CMK (cell line): ENCODE measurements at places on chromosomes 3 and 15.

DNA sequence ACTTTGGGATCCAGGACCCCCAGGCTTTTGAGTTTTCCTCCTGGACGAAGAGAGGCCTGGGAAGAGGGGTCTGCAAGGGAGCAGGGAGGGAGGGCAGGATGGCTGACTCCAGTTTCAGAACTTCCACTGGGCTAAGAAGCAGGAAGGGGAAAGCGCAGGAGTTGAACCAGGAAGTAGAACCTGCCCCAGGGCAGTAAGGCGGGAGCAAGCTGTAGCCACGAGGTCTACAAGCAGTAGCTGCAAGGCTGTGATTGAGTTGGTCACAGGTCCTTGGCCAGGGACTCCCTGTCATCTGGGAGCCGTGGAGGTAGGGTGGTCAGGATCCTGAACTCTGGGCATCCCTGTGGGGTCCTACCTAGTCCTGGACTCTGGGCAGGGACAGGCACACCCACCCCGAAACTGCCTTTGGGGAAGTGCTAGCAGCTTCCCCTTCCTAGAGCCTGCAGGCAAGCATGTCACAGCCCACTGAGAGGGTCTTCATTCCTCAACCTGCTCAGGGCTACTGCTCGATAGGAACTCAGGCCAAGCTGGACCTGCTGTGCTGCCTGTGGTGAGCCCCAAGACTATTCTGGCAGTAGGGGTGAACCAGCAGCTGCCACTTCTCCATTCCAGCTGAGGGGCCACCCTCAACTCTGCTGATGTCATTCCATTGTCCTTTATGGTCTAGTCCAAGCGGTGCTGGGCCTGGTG is 5.8 kb upstream of the GNAI2 start:
- no peak for DNase-seq

DNA sequence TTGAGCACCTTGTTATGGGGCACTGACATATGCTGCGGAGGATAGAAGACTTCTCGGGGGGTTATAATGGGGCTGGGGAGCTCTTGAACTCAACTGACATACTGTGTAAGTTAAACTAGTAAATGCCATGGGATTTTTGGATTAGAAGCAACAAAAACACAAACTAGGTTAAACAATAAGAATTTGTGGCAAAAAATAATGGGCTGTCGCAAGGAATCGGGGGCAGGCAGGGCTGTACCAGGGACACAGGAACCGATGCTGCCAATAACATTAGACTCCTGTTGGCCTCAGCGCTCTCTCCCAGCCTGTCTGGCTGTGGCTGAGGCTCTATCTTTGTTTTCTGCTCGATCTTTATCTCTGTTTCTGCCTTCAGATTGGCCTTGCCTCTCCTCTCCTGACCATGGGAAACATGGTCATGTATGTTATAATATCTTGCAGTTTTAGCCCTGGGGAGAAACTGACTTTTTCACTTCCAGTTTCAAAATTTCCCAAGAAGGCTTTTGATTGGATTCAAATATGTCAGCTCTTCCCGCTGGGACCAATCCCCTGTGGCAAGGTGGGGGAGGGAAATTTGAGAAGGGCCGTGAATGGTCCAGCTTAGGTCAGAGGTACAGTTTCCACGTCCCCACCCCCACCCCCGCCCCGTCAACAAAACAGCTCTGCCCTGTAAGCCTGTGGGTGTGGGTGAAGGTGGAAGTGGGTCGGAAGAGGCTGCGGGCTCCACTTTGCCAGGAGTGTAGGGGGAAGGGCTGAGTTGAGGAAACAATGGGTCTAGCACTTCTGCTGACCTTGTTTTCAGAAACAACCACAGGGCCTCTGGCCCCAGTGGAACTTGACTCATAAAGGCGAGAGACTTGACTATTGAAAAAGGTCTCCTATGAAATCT is 161.1 kb upstream of the TBL1XR1 start:
- DNase-seq, result peak; percentile 69

DNA sequence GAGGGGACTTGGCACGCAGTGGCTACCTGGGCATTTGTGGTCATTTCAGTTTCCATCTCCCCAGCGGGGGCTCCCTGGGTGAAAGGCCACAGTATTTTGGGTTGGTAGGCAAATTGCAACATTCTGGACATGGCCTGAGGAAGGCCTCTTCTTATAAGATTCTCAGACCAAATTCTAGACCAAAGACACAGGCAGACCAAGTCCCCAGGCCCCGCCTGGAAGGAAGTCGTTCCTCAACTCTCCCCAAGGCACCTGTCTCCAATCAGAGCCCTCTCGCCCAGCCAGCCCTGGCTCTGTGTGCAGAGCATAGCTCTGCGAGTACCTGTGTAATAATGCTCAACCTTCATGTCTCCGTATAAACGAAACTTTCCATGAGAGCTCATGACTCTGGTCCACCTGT is 53.1 kb downstream of the GRIP2 start:
- DNase-seq, result no peak

- no peak for DNase-seq
Observed at GRCh38 chr3:28036599-28037575, 204.5 kb upstream of the CMC1 start.

DNA sequence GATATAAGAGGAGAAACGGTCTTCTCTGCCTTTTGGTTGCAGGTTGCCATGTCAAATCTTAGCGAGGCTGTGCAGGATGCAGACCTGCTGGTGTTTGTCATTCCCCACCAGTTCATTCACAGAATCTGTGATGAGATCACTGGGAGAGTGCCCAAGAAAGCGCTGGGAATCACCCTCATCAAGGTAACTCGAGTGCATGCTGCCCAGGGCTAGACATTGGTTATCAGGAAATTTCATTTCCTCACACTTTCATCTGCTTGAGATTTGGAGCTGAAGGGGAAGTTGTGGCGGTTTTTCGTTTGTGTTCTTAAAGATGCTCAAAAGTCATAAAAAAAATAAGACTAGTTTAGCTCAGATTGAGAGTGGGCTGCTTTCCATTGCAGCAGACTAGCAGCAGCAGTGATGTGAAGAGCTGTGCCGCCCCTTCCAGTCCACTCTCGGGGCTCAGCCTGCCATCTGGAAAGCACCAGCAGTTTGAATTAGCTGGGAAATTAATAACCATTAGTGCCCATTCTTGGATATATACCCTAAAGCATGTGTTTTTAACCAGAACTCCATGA is 32.2 kb downstream of the GPD1L start:
- no peak for DNase-seq

DNA sequence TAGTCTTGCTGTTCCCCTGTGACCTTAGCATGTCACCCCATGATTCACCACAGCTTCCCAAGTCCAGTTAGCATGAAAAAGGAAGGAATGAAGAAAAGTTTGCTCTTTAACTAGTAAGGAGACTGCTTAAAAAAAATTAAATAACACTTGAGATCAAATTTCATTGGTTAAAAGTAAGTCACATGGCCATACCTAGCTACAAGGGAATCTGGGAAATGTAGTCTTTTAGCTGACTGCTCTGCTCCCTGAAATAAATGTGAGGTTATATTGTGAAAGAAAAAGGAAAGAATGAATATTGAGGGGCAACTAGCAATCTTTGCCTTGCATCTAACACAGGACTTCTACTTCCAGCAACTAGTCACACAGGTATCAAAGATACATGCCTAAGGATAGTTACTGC is 84.7 kb upstream of the LRRN1 start:
- DNase-seq, result no peak

DNA sequence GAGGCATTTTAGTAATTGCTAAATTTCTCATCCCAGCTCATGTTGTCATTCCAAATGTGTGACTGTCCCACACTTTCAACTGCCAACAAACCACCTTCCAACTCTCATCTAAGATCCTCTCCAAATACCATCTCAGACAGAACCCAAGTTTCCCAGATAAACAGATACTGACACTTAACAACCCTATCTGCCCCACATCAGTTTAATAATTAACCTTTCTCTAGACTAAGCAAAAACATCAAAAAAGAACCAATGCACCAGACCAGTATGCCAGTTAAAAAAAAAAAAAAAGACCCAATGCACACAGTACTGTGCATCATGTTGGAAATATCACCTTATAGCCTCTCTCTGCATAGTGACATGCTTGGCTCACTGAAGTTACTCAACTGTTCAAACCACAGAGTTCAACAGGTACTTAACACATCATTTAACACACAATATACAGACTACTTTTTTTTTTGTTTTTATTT is 5.5 kb downstream of the SFMBT1 start:
- no peak for DNase-seq

DNA sequence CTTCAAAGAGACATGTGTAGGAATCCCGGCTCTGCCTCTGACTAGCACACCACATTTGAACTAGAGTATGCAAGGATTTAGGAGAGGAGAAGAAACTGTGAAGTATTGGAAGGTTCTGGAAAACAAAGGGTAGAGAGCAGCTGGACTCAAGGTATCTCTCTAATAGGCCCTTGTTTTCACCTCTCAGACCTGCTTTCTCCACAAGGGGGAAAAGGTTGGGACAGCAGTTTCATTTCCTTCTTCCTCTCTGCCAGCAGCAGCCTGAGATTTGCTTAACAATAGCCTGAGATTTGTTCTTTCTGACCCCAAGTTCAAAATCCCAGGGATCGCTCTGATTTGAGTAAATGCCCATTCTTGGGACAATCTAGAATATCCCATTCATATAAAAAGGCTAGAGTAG is 430.6 kb upstream of the MCTP2 start:
- DNase-seq, result no peak

DNA sequence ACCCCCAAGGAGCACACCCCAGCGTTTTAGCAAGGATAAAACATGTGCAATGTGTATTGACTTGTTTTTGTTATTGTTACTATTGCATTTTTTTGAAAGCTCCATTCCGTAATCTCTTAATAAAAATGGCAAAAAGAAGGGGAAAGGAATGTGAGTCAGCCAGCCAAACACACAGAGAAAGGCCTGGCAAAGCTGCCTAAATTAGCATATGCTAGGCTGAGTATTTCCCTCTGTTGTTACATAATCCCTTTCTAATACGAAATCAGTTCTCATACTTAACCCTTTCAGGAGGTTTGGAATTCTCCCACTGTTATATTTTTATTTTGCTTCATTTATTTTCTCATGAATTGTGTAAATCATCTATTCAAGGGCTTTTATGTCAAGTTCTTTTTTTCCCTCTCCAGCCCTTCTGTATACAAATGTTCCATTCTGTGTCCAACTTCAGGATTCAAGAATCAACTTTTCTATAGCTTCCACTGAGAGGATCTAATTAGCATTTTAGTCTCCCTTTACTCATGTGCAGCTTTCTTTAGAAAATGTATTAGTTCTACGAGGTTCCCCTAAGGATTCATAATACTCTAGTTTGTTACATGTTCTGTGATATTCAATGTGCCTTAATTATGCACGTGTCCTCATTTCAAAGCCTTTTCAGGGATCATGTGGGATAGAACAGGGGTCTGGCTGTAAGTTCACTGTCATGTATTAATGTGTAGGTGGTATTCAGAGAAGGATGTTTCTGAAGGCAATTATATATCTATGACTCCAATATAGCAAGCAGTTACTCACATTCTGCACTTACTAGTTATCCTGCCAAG is 9.2 kb downstream of the CADM2 start:
- DNase-seq, result no peak

DNA sequence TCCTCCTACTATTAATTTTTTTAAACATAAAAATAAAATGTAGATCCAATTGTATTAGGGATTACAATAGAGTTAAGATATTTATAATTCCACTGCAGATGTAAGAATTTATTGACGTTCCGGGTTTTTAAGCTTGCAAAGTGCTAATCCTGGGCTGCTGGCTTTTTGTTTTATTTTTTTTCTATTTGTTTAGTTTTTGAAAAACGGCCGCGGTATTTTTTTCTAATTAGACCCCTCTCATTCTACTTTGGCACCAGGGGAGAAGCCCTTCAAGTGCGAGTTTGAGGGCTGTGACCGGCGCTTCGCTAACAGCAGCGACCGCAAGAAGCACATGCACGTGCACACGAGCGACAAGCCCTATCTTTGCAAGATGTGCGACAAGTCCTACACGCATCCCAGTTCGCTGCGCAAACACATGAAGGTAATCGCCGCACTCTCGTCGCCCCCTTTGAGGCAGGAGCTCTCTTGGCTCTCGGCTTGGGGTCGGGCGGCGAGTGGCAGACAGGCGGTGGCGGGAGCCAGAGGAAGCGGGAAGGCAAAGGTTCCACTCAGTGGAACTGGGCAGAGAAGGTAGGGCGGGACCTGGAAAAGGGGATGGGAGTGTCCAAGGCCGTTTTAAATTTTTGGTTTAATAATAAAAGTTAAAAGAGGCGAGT is 3.2 kb downstream of the ZIC1 start:
- no peak for DNase-seq

DNA sequence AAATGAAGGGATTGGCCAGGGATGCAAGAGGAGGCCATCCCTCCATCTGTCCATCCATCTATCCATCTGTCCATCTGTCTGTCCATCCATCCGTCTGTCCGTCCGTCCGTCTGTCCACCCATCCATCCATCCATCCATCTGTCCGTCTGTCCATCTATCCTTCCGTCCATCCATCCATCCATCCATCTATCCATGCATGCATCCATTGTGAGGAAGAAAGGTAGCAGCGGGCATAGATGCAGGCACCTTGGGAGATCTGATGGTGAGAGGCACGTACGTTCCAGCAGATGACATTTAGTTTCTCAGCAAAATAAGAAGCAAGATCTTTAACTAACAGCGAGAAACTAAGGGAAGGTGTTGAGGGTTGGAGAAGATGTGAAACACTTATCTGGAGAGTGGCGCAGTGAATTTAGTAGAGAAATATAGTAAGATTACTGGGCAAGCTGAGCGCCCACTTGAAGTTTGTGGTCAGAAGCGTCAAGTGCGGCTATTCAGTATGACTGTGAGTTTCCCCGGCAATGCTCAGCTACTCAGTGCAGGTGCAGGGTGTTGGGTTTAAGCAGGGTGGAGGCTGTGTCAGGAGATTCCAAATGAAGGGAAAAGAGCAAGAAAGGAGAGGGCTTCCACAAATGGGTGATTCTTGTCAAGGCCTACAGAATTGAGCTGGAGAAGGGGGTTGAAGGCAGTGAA is 22.4 kb upstream of the SRP14 start:
- DNase-seq, result no peak

- no peak for DNase-seq
Observed at GRCh38 chr15:39115379-39116057, 465.4 kb upstream of the THBS1 start.

DNA sequence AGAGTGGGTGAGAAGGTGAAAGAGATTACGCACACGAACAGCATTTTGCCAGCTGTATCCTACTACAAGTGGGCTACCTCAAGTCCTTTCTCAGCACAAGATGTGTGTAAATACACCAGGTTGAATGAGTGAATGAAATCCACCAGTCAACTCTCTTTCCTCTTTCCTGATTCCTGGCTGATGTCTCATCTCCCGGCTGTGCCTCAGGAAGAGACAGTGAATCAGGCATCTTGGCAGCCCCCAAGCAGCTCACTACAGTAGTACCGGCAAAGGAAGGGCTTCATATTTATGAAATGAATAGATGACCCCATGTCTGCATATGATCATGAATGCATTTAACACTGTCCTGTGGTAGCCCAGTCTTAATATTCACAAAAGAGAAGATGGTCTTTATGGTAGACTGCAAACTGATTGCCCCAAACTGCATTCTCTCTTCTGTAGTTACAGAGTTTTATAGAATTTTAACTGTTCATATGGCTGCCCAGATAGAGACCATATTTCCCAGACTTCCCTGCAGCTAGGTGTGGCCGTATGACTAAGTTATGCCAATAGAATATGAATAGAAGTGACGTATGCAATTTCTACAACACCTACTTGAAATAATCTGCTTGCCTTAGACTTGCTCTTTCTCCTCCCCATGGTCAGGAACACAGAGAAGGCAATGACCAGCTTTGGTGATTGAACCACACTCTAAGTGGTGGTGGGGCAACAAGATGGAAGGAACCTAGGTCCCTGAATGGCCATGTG is 22.7 kb downstream of the MGLL start:
- no peak for DNase-seq
